Activated T-cell treated with anti-CD3 and anti-CD28 coated beads for 48 hours (primary cell): ENCODE measurements at places on chromosomes 7 and 10.

- DNase-seq: no peak
Observed at GRCh38 chr7:43625453-43625852, 42.5 kb downstream of the STK17A start.

DNA sequence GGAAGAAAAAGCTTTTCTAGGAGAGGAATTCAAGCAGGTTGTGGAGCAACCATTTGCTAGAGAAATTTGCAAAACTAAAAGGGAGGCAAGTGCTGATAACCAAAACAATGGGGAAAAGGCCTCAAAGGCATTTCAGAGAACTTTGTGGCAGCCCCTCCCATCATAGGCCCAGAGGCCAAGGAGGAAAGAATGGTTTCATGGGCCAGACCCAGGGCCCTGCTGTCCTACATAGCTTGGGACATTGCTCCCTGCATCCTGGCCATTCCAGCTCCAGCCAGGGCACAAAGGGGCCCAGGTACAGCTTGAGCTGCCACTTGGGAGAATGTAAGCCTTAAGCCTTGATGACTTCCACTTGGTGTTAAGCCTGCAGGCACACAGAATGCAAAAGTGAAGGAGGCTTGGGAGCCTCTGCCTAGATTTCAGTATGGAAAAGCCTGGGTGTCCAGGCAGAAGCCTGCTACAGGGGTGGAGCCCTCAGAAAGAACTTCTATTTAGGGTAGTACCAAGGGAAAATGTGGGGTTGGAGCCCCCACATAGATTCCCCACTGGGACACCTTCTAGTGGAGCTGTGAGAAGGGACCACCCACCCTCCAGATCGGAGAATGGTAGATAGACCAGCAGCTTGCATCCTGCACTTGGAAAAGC is 91.2 kb downstream of the RALA start:
- DNase-seq: no peak

- no peak for DNase-seq
Observed at GRCh38 chr7:113246738-113247137, 128.4 kb upstream of the SMIM30 start.

GRCh38 chr10:5360318-5360915 is 4.3 kb upstream of the UCN3 start:
- DNase-seq: no peak

GRCh38 chr10:5343561-5343960 is 21.2 kb upstream of the UCN3 start:
- DNase-seq: no peak

DNA sequence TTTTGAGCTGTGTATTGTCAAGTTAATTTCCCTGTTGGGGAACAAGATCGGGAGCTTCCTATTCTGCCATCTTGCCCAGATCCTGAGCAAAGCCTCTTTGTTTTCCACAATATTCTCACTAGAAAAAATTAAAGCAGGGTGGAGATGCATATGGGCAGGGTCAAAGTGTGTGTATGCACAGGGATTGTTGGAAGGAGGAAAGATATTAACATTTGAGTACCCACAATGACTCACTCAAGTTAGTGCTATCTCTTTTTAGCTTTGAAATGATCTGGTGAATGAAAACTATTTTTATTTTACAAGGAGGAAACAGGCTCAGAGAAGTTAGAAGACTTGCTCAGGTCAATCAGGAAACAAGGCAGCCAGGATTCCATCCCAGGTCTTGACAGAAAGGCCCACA is 6.7 kb upstream of the BTBD16 start:
- no peak for DNase-seq

- DNase-seq: no peak
Observed at GRCh38 chr7:39678930-39679709, 55.7 kb downstream of the RALA start.

GRCh38 chr7:35348611-35349400 is 94.9 kb upstream of the TBX20 start:
- DNase-seq: no peak

- DNase-seq: no peak
Observed at GRCh38 chr10:61612009-61612408, 50.7 kb upstream of the CABCOCO1 start.

- no peak for DNase-seq
Observed at GRCh38 chr7:64602518-64602917, 39.6 kb upstream of the ZNF680 start.

DNA sequence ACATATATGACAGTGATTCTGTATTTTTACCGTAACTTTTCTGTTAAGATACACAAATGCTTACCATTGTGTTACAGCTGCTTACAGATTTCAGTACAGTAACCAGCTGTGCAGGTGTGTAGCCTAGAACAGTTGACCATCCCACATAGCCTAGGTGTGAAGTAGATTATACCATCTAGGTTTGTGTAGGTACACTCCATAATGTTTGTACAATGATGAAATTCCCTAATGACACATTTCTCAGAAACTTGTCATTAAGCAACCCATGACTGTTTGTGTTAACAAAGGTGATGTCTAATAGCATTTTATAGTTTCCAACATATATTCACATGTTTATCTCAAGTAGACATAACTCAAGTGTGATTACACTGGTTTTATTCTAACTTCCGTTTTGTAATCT is 218.5 kb downstream of the PLXDC2 start:
- DNase-seq: no peak
